AG09309 (cell line): ENCODE measurements at places on chromosomes 6 and 20.
A peak's percentile ranks its signal among the peaks of the same experiment; 100 is the strongest.

DNA sequence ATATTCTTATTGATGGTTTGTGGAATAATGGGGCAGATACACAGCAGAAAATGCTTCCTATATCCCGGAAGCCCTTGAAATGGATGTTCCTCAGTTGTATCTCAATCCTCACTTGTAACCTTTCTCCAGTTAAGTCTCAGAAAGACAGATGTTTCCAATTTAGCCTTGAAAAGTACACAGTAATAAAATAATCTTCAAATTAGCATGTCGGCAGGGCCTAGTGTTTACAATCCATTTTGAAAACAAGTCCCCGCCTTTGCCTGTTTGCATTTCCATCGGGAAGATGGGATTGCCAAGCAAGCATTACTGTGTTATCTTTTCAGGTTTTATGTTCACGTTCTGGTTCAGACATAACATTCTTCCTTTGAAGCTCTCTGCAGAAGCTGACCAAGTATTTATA is 41.5 kb downstream of the SNRNP48 start:
- no peak for DNase-seq

DNA sequence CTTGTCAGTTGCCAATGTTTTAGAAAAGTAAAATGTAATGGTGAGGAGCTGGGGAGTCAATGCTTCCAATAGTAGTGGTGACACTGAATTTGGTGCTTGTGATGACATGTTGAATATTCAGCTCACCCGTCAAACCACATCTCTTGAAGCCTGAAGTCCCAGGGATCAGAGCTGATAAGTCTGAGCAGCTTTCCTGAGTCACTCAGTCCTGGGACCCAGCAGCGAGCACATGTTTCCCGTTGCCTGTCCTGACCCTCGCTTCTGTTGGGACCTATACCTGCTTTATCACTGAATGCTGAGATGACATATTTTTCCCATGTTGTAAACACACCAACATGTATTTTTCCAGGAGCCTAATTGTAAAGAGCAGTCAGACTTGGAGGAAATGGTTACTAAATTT is 693.6 kb downstream of the QKI start:
- no peak for DNase-seq

GRCh38 chr6:46490425-46491200 is 636 bp downstream of the RCAN2 start:
- no peak for DNase-seq

GRCh38 chr20:34222208-34222607 is 19.0 kb upstream of the ASIP start:
- peak; percentile 97 for DNase-seq

DNA sequence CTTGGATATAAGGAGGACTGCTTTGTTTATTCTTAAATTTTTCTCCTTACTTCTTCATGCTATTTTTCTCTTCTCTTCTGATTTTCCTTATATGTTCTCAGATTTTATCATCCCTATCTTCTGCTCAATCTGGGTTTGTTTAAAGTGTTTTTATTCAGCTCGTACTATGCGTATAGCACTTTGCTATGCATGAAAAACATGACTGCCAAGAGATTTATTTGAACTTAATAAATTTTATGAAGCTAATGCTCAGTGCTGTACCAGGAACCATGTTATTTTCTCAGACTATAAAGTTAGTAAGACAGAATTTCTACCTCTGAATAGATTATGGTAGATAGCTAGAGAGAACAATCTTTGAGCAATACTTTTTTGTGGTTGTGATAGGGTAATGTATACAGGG is 305.9 kb downstream of the LAMA2 start:
- DNase-seq, result no peak

- no peak for DNase-seq
These were observed 23.0 kb upstream of the TFAP2A start for GRCh38 chr6:10437891-10438290.

DNA sequence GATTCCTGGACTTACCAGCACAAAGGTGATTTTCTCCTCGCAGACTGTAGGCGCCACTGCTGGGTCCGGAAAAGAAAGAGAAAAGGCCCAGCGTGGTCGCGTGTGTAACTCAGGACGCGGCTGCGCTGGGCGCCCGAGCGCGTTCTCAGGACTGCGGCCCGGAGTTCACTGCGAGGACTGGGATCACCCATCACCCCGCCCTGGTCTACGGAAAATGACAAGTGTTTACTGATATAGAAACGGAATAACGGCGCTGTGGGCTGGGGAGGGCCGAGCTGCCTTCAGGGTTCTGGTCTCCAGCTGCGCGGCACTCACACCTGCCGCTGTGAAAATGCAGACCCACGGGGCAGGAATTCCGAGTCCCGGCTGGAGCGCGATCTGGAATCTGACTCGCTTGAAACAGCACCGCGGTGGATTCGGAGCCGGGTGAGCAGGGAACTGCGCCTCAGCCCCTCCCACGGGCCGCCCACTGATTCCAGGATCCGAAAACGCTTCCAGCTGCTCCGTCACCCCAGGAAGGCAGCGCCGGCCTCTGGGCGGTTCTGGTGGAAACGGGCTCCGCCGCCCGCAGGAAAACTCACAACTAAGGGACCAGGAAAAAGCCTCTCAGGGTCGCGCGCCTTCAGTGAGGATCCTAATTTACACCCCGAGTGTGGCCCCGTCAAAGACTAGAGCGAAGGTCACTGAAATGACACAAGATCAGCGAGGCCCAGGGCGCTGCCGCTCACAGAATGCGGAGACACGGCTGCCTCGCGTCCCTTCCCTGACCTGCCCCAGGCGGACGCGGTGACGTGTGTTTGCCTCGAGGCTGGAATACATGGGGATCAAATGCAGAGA is 34.5 kb downstream of the HLA-A start:
- no peak for DNase-seq

DNA sequence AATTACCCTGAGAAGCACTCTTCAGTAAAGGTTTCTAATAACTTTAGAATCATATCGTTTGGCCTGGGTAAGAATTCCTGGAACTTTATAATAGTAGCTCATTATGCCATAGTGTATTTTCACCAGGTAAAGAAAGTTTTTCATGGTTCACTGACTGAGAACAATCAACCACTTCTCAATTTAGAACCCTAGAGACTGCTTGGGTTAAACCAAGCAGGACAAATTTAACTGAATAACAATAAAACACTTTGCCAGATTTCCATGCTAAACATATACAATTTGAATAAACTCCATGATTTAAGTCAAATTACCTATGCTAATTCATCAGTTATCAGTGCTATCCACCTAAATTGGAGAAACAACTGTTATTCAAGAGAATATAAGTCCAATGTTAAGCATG is 99.4 kb downstream of the PLG start:
- no peak for DNase-seq

GRCh38 chr6:88548891-88549505 is 382.9 kb upstream of the CNR1 start:
- DNase-seq, result no peak

DNA sequence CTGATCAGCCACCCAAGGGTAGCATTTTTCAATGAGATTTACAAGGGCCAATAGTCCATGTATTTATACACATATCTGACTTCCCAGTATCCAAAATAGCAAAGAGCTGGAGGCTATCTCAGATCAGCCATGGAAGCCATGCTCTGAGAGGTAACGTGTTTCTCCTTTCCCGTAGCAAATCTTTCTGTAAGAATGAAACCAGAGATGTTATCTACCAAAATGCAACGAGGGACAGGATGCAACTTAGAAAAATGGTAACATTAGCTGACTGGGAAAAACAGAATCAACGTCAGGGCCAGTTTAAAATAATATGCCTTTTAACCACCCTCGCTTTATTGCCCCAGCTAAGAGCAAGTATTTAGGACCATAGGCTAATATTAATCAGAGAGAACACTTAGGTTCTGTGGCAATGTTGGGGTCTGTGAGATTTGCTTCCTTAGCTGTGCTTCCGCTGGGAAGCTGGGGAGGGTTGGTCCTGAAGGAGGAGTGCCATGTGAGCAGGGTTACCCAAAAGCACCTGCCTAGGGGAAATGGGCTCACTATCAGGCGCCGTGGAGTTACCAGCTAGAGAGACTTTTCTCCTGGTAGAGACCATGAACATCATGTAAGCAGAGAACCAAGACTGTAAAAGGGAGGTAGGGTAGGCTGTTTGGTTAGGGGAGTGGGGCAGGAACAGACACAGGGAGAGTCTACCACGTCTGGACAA is 1.2 kb downstream of the ZNF831 start:
- DNase-seq, result no peak

GRCh38 chr6:118755941-118756646 is 104.7 kb upstream of the CEP85L start:
- DNase-seq, result no peak

GRCh38 chr20:33859157-33859695 is 48.1 kb downstream of the CHMP4B start:
- DNase-seq, result no peak

GRCh38 chr6:34066218-34066571 is 79.7 kb downstream of the GRM4 start:
- no peak for DNase-seq

DNA sequence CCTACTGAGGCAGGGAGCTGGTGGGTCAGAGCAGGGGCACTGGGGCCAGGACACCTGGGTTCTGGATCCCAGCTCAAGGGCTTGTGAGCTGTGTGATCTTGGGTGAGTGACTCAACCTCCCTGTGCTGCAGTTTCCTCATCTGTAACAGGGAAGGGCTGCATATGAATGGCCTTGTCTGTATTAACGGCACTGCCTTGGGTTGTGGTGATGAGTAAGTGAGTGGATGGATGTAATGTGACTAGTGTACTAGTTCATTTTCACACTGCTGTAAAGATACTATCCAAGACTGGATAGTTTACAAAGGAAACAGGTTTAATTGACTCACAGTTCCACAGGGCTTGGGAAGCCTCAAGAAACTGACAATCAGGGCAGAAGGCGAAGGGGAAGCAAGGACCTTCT is 233.5 kb downstream of the TAF4 start:
- DNase-seq, result no peak

DNA sequence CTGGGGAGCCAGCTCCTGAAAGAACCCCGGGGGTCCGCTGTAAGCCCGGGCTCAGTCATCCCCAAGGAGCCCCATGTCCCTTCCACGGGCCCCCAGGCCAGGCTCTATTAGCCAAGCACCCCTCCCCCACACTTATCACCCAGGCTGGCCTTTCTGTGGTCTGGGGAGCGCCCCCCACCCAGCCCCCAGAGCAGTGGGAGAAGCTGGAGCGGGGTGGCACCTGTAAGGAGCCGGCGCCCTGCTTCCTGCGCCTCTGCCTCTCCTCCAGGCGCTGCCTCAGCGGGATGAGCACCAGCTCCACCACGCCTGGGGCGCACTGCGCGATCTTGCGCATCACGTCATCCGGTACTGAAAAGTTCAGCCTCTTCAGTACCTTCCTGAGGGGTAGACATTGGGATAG is 2.3 kb downstream of the SPEF1 start:
- DNase-seq, result no peak

DNA sequence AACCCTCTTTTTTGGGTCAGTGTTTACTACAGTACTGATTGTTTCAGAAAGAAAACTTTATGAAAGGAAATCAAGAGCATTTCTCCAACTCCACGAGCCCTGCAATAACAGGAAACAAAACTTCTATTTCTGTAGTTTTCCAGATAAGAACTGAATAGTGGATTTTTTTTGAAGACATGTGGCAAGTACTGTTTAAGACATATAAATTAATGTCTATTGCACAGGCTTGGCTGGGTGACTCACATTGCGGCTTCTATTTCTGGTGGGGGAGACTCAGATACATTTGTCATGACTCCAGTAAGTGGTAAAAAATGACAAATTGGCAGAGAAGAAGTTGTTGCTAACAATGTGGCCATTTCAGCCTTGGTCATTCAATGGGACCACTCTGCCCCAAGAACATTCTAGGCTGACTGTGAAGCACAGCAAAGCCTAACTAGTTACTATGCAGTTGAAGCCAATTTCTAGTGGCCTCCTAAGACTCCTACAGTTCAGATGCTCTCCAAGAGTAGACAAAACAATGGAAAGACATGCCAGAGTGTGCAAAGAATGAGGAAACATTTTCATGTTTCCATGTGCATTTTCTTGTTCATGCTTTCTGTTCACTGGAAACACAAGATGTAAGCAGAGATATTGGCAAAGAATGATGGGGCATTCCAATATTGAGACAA is 200.9 kb downstream of the EDN1 start:
- peak; percentile 85 for DNase-seq

DNA sequence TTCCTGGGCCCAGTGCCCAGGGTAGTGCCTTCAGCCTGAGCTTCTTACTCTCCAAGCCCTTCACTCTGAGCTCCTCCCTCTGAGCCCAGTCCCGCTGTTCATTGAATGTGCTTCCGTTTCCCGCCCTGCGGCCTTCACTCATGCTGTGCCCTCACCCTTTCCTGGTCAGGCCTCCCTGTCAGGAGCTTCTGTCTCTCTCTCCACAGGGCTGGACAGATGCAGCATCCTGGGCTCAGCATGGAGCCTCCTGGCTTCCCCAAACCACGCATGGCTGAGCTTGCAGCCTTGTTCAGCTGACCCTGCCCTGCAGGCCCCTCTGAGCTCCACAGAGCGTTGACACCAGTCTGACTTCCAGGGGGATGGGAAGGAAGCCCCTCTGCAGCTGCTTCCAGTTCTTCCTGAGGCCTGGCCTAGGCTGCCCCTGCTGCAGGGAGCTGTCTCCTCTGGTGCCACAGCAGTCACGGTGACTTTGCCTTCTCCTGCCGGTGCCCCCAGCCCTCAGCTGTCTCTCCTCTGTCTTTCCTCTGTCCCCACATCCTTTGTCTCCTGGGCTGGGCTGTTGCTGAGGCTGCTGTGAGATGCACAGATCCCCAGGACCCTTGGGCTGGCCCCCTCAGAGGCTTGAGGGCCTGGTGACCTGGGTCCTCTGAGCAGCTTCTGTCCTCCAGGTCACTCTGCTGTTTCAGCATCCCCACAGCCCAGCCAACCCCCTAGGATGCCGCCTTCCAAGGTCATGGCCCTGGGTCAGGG is 7.9 kb upstream of the MYT1 start:
- DNase-seq, result no peak

GRCh38 chr6:5112066-5112799 is 27.1 kb downstream of the PPP1R3G start:
- no peak for DNase-seq

GRCh38 chr6:116682334-116682712 is 1.3 kb downstream of the KPNA5 start:
- DNase-seq, result no peak

DNA sequence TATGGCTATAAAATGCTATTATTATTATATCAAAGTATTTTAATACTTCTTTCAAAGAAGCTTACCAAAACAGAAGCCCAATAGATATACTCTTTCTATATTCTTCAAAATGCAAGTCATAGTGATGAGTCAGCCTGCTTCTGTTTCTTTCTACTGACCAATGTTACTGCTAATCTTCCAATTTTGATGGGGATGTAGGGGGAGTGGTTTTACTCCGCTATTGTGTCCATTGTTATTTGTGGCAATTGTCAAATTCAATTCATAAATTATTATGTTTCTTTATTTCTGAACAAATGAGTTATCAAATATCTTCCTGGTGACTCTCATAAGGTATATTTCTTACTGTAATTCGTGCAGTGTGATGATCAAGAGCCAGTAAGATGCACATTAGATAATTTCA is 221.5 kb upstream of the DEFB112 start:
- no peak for DNase-seq

GRCh38 chr6:13708736-13709135 is 2.9 kb downstream of the RANBP9 start:
- DNase-seq, result no peak

DNA sequence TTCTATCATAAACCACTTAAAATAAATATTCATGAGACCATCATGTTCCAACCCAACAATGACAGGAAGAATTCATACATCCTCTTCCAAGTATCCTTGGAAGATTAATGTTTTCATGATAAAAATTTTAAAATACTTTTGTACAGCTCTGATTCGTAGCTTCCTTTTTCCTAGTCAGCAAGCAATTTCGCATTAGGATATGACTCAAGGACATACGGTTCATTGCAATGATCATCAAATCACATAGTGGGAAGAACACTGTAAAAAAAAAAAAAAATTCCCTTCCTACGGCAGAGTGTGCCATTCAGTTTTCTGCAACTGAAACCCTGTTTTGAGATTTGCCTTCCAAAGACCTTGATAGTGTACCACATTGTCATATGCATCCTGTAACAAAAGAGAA is 35.3 kb upstream of the GFOD1 start:
- peak; percentile 37 for DNase-seq
